ENCODE measurements at places on chromosomes 6 and 20. TPM values are rescaled to one million over a fixed set of nuclear protein-coding genes. Genes with fewer than 3 reads are reported as not detected.
A peak's percentile ranks its signal among the peaks of the same experiment; 100 is the strongest.

The HRH3 gene
- not detected for total RNA-seq

The SNX9 gene
- 38.8 TPM for total RNA-seq

The BCAS1 gene
- not detected for total RNA-seq

The GABRR2 gene
- 0.12 TPM for total RNA-seq

- no peaks in the 10 kb centered on the region for H3K4me1 ChIP-seq
- no peak overlapping the region for H3K27ac ChIP-seq
- H3K27me3 ChIP-seq: no peaks in the 10 kb centered on the region
- H3K36me3 ChIP-seq: peaks cover 54% of the 10 kb centered on the region
Measured at GRCh38 chr20:56520180-56520579, 4.4 kb upstream of the FAM209A start.

- H3K27ac ChIP-seq: no peak overlapping the region
- H3K36me3 ChIP-seq: no peaks in the 10 kb centered on the region
- H3K4me1 ChIP-seq: no peaks in the 10 kb centered on the region
- no peak overlapping the region for H3K4me3 ChIP-seq
- no peaks in the 10 kb centered on the region for H3K27me3 ChIP-seq
Measured at GRCh38 chr6:126268092-126268491, 71.8 kb upstream of the CENPW start.

GRCh38 chr20:52655395-52655794 lies 316.8 kb upstream of the TSHZ2 start:
- no peaks in the 10 kb centered on the region for H3K4me1 ChIP-seq
- H3K27ac ChIP-seq: no peak overlapping the region
- H3K27me3 ChIP-seq: no peaks in the 10 kb centered on the region
- no peak overlapping the region for H3K4me3 ChIP-seq
- no peaks in the 10 kb centered on the region for H3K36me3 ChIP-seq

DNA sequence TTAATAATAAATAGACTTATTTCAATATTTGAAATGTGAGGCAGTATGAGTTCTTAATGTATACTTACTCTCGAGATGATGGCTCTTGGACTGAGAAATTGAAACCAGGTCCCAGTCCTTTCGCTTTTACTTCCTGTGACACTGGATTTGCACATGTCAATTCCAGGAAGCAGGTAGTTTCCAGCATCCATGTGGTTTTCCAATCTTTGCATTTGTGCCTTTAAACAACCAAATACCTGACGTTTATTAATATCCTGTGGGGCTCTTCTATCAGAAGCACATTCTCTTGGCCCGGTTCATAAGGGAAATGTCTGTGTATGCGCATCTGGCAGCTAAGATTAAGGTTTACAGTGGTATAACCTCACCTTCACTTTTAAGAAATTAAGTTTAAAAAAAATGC lies 13.1 kb downstream of the UTRN start:
- DNase-seq: no peak
- H3K36me3 ChIP-seq: peaks cover 55% of the 10 kb centered on the region
- peaks cover 1% of the 10 kb centered on the region for H3K27me3 ChIP-seq
- H3K27ac ChIP-seq: peak overlapping the region; percentile 58

DNA sequence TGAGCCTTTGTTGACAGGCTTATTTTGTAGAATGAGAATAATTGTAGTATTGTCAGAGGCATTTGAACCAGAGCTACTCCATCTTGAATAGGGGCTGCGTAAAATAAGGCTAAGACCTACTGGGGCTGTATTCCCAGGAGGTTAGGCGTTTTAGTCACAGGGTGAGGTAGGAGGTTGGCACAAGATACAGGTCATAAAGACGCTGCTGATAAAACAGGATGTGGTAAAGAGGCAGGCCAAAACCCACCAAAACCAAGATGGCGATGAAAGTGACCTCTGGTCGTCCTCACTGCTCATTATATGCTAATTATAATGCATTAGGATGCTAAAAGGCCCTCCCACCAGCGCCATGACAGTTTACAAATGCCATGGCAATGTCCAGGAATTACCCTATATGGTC lies 82.7 kb downstream of the PFDN4 start:
- no peaks in the 10 kb centered on the region for H3K36me3 ChIP-seq
- H3K27me3 ChIP-seq: no peaks in the 10 kb centered on the region
- peaks cover 9% of the 10 kb centered on the region for H3K4me1 ChIP-seq
- H3K4me3 ChIP-seq: no peak overlapping the region

Measured in HFFc6 (cell line).